ENCODE measurements at places on chromosomes 3 and 15. TPM values are rescaled to one million over a fixed set of nuclear protein-coding genes. Genes with fewer than 3 reads are reported as not detected.

Gene SCAMP5
- 24.8 TPM for total RNA-seq

Gene CYP1A2
- total RNA-seq = not detected

Gene RETNLB
- not detected for total RNA-seq

- no peak for DNase-seq
Measured at GRCh38 chr3:85846940-85847339, 888.2 kb downstream of the CADM2 start.

GRCh38 chr15:46416544-46416943 is 781.7 kb downstream of the SQOR start:
- DNase-seq = no peak

GRCh38 chr3:124707656-124708062 is 22.6 kb upstream of the UMPS start:
- no peak for DNase-seq

GRCh38 chr15:64923546-64923945 is 11.8 kb downstream of the ANKDD1A start:
- DNase-seq = no peak

- no peak for DNase-seq
Measured at GRCh38 chr15:65927545-65927944, 58.3 kb downstream of the RAB11A start.

GRCh38 chr3:70554170-70554569 is 241.7 kb upstream of the MDFIC2 start:
- no peak for DNase-seq

DNA sequence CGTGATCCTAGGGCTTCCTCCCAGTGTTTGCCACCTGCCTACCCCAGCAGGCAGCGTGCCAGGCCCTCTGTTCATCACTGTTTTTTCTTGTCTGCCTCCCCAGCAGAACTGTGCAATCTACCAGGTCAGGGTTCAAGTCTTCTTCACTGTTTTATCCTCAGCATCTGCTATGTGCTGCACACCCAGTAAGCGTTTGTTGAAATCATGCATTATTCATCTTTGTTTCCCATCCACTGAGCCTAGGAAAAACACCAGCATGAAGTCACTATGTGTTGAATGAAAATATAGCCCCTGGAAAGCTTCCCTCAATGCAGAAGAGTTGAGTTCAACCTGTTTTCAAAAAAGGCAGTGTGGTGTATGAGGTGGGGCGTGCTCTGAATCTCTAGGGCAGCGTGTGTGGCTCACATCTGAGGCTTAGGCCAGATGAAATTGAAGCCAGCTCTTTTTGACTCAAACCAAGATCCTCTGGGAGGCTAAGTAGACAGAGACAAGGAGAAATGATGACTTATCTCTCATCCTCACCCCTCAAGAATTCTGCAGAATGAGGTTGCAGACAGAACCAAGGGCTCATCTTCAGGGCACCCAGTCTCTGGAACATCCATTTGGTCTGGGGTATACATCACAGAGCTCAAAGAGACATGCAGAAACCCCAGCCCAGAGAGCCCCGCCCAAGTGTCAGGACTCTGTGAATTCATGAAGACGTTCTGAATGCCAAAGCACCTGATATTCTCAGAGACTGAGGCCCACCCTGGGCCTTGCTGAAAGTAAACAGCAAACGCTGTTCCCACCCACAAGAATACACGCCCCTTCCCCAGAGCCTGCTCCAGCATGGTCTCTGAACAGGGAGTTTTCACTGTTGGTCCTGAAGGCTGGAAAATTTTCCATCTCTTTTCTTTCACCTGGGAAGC is 5.7 kb upstream of the CAV3 start:
- DNase-seq = no peak

DNA sequence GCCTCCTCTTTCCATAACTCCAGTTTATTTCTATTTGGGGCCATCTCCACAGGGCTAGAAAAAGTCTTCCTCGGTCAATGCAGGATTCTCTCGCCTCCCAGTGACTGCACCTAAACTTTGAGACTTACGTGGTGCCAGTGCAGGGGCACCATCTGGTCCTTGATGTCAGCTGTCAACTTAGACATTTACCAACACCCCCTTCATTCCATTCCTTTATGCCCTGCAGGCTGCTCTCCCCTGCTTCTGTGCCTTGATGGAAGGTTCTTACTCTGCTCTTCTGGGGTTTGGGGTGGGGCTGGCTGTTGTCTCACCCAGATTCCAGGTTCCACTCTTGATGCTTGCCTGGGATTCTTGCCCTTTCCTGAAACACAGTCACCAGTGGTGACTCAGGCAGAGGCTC is 101.8 kb downstream of the ST8SIA2 start:
- no peak for DNase-seq

GRCh38 chr3:45642731-45643152 is 46.5 kb upstream of the SACM1L start:
- DNase-seq = no peak

- no peak for DNase-seq
Measured at GRCh38 chr3:120841264-120841663, 66.7 kb upstream of the STXBP5L start.

DNA sequence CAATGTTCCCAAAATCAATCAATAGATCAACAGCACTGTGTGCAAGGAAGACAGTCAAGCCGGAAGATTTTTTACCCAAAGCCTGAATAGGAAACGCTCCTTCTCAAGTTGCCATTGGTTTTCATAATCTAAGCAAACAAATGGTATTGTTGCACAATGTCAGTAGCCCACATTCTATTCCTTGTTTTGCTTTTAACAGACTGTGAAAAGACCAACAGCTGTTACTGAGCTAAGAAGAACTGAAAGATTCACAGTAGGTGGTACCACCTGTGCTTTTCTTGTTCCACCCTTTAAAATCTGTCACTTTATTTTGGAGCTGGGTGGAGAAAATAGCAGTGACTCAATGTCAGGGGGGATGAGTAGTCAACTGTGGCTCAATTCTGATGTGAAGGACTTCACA is 357.5 kb upstream of the CADM2 start:
- DNase-seq = no peak
